Stimulated activated CD4-positive, alpha-beta T cell treated with anti-CD3 and anti-CD28 coated beads, Interleukin-12 subunit alpha, Interleukin-12 subunit beta, amount 100 ng/mL, for 24 hours (primary cell): ENCODE measurements at places on chromosomes 11 and 22.
A peak's percentile ranks its signal among the peaks of the same experiment; 100 is the strongest.

- DNase-seq, result no peak
Observed at GRCh38 chr11:73554671-73555320, 43.1 kb downstream of the FAM168A start.

GRCh38 chr22:25509374-25509791 lies 55.1 kb upstream of the GRK3 start:
- DNase-seq, result no peak

GRCh38 chr22:21642584-21643448 lies 714 bp downstream of the SDF2L1 start:
- DNase-seq, result peak; percentile 64

DNA sequence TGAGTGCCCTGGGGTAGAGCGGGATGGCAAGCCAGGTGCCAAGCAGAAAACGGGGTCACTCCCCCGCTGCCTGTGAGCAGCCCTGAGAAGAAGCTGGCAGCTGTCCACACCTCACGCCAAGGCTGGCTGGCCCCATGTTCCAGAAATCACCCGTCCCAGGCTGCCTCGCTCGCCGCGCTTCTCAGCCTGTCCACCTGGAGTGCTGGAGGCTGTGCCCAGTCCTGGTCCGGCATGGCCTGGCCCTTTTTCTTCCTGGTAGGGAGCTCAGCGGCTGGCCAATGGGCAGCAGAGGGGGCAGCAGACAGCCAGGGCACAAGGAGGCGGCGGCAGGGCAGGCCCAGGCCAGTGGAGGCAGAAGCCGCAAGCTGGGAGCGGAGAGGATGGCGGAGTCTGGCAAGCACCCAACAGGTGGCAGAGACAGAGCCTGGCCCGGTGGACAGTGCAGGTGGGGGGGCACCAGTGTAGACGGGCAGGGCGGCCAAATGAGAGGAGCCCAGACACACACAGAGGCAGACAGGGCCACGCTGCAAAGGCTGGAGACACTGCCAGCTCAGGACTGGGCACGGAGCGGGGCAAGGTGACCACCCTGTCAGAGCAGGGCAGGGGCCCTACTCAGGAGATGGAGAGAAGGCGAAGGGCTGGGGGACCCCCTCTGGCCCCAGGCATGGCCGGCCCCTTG lies 37.2 kb upstream of the TH start:
- no peak for DNase-seq

- no peak for DNase-seq
Observed at GRCh38 chr22:44550711-44551491, 52.9 kb upstream of the RTL6 start.

DNA sequence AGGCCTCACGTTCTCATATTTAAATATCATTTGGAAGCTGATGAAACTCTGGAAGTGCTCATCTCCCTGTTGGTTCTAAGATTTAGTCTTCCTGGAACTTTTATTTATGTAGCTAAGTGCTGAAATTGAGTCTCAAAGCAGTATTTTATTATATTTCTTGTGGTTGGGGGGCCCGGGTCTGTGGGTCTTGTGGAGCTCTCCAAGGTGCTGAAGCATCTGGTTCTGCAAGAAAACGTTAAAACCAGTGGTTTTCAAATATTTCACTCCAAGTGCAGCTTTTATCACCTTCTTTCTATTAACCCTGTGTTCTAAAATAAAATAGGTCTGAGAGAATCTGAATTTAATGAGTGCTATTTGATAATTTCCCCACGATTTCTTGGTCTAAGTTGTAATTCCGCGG lies 1404.8 kb downstream of the TBC1D22A start:
- DNase-seq, result no peak

GRCh38 chr11:86888164-86889000 lies 66.8 kb downstream of the FZD4 start:
- DNase-seq, result no peak

DNA sequence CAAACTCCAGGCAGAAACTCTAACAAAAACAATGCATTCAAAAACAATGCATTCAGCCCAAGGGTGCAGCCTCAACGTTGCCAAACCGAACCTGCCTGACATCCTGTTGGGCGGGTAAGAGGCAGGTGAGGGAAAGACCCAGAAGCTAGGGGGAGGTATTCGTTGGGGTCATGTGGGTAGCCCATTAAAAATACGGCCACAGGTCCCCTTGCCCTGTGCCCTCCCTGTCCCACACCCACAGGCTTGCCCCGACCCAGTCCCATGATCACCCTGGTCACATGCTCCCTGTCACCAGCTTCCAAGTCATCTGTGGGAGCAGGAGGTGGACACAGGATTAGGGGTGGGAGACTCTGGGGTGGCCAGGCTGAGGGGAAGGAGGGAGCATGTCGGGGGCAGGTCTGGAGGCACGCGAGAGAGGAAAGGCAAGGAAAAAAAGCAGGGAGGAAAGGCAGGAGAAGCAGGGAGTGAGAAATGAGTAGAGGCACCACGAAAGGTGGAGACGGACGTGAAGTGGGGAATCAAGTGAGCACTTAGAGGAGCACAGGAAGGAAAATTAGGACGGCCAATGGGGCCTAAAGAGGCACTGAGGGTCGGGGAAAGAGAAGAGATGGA lies 683 bp downstream of the PLA2G6 start:
- no peak for DNase-seq

DNA sequence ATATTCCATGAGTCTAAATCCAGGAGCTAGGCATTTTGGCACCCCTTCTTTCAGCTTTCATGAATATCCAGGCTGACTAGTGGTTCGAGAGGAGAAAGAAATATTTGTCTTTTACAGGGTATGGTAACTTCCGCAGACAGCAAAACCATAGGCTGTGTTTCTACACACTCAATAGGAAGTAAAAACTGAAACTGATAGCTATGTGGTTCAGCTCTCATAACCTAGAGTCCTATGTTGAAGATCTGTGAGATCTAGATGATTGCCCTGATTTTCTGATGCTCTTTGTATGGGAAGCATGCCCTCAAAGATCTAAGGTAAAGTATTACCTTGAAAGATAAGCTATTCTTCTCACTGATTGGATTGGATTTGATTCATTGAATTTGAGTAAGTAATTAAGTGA lies 118.3 kb downstream of the CD44 start:
- DNase-seq, result no peak

DNA sequence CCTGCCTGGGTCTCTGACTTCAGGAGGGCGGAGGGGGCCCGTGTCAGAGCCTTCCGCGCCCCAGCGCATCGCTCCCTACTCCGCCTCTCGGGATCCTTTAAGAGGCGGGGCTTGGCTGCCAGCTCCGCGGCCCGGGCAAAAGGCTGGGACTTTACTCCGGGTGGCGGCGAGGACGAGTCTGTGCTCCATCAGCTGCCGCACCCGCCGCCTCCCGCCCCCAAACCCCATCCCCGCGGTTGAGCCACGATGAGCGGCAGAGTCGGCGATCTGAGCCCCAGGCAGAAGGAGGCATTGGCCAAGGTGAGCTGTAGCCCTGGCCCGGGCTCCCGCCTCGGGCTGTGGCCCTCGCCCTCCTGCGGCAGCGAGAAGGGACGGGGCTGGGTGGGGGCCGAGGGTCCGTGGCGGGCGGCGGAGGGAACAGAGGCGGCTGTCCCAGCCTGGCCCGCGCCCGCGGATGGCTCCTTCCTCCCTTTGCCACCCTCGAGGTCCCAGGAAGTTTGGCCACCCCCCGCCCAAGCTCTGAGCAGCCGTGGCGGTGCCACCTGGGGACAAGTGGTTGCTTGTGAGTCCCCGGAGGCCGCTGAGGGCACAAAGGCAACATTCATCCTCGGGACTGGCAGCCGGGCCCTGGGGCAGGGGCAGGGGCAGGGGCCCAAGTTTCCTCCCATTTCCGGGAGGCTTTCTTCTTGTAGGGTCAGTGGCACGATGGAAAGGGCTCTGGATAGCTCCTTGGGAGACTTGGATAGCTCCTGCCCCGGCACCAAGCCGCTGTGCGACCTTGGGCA lies at the start of gene SEC14L2:
Gene SEC14L2 (plus strand): TSS at position 148 of the 785 bp plus-strand sequence. CDS start 99 bp downstream, at position 247.
- DNase-seq, result peak; percentile 33

GRCh38 chr22:34842630-34843029 lies 223.3 kb upstream of the ISX start:
- DNase-seq, result no peak

DNA sequence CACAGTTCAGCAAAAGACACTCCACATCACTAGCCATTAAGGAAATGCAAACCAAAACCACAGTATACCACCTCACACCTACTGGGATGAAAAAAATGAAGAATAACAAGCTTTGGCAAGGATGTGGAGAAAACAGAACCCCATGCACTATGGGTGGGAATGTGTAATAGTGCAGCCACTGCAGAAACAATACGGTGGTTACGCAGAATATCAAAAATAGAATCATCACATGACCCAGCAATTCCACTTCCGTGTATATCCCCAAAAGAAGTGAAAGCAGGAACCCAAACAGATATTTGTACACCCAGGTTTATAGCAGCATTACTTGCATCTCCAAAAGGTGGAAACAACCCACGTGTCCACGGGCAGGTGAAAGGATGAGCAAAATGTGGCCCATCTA lies 20.8 kb downstream of the CARS1 start:
- no peak for DNase-seq

- DNase-seq, result no peak
Observed at GRCh38 chr11:102685754-102686153, 19.8 kb downstream of the MMP27 start.

GRCh38 chr22:30998329-30998728 lies 29.3 kb downstream of the TUG1 start:
- DNase-seq, result no peak

- no peak for DNase-seq
Observed at GRCh38 chr22:29773233-29773632, 6.1 kb downstream of the UQCR10 start.

GRCh38 chr11:128803011-128803410 lies 64.1 kb downstream of the KCNJ1 start:
- DNase-seq, result no peak

DNA sequence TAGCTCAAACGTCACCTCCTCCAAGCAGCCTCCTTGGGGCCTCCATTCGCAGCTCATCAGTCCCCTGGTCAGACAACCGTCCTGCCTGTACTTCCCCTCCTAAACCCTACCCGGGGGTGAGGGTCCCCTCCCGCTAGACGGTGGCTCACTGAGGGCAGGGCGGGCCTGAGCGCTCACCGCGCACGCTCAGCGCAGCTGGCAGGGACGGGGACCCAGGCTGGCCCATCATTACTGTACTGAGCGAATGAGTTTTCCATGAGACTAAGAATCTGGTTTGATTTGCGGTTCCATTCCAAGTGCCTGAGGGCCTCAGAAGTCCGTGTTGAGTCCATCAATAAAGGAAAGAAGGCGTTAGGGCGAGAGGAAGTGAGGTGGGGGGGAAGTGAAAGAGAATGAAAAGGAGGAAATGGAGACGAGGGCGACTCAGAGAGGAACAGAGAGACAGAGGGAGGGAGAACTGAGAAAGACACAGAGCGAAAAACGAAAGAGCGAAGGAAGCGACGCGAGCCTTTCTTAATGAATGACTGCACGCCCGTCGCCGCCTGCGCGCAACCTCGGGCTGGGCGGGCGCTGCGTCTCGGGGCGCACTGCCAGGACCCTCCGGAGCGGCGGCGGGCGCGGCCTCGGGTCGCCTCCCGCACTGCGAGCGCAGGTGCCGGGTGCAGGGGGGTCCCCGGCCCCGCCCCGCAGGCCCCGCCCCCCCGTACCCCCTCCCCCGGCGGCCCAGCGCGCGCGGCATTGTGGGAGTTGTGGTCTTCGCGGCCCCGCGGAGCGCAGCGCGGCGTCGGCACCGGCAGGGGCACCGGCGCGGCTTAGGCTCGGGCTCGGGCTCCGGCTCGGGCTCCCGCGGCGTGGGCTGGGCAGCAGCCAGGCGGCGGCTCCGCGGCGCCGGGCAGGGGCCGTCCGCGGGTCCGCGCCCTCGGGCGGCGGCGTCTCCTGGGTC lies at the start of gene ASPHD2:
Gene ASPHD2 (plus strand): TSS at position 746 of the 943 bp plus-strand sequence. CDS start 4,356 bp downstream, outside the sequence.
- DNase-seq, result peak; percentile 55

DNA sequence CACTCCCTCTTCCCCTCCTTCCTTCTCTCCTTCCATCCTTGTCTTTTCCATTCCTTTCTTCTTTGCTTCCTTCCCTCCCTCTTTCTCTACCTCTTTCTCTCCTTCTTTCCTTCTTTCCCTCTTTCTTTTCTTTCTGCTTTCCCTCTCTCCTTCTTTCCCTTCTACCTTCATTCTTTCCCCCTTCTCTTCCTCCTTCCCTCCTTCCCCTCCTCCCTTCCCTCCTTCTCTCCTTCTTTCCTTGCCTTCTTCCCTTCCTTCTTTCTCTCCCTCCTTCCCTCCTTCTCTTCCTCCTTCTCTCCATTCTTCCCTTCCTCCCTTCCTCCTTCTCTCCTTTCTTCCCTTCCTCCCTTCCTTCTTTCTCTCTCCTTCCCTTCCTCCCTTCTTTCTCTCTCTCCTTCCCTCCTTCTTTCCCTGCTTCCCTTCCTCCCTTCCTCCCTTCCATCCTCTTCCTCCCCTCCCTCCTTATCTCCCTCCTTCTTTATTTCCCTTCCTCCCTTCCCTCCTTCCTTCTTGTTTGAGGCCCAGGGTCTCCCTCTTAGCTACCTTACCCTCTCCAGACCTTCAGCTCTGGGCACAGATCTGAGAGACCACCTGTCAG lies 77.0 kb downstream of the BUD13 start:
- no peak for DNase-seq

DNA sequence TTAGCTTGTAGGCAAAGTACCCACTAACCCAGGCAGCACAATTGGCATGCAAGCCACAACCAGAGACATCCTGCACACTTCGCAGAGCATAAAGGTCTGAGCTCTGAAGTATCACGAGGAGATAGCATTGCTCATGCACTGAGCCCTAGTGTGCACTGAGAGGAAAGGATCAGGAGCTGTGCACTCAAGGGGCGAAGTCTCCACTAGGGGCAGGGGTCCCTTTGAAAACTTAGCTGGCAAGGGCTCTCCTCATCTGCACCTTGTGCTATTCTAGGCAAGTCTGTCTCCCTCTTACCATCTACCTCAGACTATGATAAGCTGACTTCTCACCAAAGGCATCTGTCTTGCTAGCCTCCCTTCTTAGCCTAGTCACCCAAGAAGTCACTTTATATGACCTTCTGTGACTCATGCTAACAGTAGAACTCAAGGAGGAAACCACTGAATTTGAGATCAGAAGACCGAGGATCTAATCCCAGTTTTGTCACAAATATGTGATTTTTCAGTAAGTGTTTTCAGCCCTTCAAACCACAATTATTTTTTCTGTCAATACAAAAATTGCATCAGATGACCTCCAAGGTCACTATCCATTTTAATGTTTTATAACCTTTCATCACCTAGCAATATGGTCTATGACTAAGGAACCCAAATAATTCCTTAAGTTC lies 1078.0 kb downstream of the NTM start:
- DNase-seq, result no peak

- no peak for DNase-seq
Observed at GRCh38 chr22:32465661-32466060, 1.4 kb upstream of the BPIFC start.

- no peak for DNase-seq
Observed at GRCh38 chr11:17683377-17684161, 35.8 kb upstream of the MYOD1 start.

GRCh38 chr22:32809786-32810554 lies 8.5 kb downstream of the TIMP3 start:
- DNase-seq, result no peak
